Hematopoietic multipotent progenitor cell (in vitro differentiated cells): ENCODE measurements at places on chromosomes 4 and X.

GRCh38 chr4:66297703-66298102 is 627.4 kb upstream of the EPHA5 start:
- no peak for DNase-seq

GRCh38 chr4:80259012-80259411 is 7.5 kb upstream of the FGF5 start:
- no peak for DNase-seq

GRCh38 chr4:140222171-140222570 is 68.2 kb upstream of the MAML3 start:
- DNase-seq: no peak

DNA sequence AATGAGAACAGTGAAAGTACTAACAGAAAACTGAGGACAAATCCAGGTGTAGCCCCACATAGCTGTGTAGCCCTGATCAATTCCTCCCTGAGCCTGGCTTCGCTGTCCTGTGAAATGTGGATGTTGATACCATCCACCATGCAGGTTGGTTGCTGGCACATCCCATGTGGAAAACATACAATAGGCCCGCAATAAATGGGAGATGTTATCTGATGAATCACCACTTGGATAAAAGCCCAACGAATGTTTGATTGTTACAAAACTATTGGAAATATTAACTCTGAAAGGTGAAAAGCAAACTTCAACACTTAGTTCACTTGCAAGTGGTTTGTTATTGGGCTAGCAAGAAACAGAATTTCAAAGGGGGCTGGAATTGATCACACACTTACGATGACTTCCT is 186.3 kb upstream of the FTHL17 start:
- no peak for DNase-seq

- DNase-seq: no peak
Observed at GRCh38 chr4:31134720-31135119, 414.6 kb downstream of the PCDH7 start.

- DNase-seq: no peak
Observed at GRCh38 chr4:182449930-182450439, 206.8 kb downstream of the TENM3 start.

DNA sequence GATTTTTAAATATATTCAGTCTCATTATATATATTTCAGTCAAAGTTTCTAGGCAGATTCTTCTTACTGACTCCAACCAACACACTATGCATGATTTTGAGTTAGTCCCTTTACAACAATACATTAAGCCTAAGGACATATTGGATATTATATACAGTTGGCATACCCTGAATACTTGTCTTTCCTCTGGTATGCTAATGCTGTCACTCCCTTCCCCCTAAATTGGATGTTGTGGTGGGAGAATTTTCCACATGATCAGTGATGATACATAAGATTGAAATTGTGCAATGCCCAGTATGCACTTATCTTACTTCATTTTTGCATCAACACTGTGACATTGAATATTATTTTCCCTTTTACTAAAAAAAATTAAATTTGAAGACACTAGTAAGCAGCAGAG is 935.2 kb downstream of the PCDH7 start:
- no peak for DNase-seq

DNA sequence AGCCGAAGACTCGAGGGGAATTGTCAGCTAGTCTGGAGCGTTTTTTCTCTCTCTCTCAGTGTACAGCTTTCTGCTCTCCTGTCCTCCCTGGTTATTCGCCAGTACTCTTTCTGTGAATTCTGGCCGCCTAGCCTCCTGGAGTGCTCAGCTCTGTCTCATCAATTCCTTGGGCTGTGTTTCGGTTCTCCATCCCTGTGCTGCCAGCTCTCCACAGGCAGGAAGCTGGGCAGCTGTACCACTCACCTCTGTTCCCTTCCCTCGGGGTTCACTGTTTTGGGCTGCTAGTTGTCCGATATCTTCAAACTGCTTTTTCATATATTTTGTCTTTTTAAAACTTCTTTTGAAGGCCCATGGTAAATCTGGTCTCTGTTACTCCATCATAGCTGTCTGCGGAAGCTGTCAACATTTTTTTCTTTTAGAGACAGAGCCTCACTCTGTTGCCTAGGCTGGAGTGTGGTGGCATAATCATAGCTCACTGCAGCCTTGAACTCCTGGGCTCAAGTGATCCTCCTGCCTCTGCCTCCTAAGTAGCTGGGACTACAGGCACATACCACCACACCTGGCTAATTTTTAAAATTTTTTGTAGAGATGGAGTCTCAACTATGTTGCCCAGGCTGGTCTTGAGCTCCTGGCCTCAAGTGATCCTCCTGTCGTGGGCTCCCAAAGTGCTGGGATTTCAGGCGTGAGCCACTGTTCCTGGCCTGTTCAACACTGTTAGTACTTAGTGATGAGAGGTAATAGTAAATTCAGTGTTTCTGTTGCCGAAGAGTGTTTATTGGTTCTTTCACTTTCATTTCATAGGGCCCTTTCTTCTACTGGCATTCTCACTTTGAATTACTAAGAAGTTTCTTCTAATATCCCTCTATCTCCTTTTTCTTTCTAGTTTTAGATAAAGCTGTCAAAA is 18.6 kb downstream of the ZCCHC4 start:
- DNase-seq: no peak

DNA sequence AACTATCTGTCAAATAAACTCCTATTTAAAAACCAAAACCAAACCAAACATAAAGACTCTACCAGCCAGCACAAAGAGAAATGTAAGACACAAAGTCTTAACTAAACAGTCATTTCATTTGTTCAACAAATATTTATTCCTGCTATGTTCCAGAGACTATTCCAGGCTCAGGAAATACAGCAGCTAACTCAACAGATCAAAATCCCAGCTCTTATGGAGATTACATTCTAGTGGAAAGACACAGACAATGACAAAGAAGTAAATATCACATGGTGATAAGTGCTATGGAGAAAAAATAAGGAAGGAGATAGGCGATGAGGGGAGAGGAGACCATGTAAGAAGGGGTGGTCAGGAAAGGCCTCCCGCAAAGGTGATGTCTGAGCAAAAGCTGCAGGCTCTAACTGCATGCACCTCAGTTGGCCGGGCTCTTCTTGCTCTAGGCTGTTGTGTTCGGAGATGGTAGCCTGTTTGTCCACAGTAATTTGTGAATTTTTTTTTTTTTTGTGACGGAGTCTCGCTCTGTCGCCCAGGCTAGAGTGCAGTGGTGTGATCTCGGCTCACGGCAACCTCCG is 15.1 kb downstream of the PPEF1 start:
- no peak for DNase-seq

DNA sequence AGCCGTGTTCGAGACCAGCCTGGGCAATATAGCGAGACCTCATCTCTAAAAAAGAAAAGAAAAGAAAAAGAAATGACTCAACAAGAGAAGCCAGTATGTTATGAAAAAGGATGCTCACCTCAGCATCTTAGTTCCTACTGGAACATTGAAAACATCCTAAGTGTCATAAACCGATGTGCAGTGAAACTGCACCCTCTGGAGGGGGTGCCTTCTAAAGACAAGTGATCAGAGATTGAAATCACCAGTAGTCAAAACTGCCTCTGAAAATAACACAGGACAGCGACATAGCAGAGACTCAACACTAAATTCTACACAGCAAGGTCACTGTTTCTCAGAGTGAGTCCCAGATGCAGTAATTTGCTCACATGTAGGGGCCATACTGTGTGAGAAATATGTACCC is 28.0 kb upstream of the ATP6AP2 start:
- DNase-seq: no peak

DNA sequence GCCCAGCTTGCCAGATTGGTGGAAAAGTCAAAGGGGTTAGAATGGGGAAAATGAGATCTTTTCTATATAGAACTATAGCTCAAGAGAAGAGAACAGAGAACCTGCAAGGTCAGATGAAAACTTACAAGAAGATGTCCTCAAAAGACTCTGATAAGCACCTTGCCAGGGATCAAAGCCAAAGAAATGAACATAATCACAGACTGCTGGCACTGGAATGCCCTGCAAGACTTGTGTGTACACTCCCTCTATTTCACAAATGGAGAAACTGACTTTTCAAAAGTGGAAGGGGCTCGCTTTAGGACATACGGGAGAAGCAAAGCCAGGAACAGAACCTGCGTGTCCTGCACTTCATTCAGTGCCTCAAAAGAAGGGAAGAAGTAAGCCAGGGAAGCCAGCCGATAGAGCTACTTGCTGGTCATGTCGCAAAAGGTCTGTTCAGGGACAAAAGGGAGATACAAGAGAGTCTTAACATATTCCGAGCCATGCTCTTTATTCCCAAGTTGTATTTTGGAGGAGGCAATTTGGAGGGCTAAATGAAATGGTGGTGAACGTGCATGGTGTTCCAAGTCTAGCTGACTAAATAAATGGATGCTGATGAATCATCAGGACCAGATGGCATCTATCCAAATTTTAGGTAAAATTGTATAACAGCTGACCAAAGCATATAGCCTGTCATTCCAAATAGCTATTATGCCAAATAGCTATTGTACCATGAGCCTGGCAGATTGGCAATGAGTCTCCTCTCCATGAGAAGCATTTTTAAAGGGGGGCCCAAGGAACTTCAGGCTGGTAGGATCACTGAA is 175.6 kb upstream of the GPC4 start:
- no peak for DNase-seq

- DNase-seq: no peak
Observed at GRCh38 chrX:38183596-38183995, 37.1 kb downstream of the SRPX start.

GRCh38 chrX:133706890-133707289 is 278.5 kb downstream of the GPC3 start:
- DNase-seq: no peak

- no peak for DNase-seq
Observed at GRCh38 chr4:79330720-79331119, 4.9 kb upstream of the NAA11 start.

DNA sequence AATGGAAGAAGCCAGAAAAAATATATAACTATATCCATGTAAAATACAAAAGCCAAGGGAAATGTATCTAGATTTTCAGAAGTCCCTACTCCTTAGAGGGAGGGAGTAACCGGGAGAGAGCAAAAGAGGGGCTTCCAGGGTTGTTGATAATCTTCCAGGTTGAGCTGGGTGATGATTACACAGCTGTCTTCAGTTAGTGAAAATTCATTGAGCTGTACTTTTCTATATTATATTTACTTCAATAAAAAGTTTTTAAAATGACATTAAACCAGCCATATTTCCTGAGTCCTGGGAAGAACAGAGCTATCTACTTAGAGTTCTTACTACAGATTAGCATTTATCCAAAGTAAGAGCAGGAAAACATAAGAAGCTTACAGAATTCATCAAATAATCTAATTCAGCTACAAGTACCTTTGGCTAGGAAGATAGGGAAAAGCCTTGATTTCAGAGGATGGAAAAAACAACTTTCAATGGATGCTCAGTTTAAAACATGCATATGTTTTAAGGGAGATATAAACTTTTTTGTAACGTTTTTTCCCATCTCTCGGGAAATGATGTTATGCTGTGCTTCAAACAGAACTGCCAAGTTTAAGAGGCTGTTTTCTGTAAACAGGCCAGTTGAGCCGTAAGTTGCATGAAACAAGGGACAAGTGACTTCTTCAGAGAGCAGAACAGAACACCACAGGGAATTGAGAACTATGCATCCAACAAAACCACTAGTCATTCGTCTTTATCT is 204.6 kb downstream of the SCFD2 start:
- DNase-seq: no peak

DNA sequence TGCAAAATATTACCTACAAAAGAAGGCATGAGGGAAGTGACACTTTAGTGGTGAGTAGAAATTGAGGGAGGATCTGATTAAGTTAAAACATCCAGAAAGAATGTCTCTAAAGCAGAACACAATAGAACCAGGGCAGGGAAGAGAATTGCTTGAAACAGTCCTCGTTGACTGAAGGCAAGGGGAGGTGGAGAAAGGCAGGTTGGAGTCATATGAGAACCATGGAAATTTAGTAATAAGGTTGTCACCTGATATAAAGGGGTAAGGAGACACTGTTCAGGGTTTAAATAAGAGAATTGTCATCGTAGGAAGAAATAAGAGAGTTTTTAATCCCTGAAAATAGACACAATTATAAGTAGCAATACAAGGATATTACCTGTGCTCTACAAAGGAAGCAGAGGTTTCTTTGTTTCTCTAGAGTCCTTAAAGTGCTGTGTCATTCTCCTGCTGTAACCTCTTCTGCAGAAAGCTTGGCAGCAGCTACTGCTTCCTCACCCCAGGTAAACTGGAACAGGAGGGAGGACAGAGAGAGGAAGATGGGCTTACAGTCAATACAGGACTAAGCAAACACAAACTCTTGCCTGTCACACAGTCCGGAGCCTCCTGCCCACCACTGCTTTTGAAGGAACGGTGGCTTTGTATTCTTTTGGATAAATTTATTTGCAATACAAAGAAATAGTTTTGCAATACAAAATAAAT is 258.4 kb downstream of the PPARGC1A start:
- DNase-seq: no peak

GRCh38 chrX:112147206-112147605 is 64.6 kb upstream of the TRPC5 start:
- peak; percentile 1 for DNase-seq

GRCh38 chr4:164648849-164649212 is 105.1 kb upstream of the SMIM31 start:
- no peak for DNase-seq

DNA sequence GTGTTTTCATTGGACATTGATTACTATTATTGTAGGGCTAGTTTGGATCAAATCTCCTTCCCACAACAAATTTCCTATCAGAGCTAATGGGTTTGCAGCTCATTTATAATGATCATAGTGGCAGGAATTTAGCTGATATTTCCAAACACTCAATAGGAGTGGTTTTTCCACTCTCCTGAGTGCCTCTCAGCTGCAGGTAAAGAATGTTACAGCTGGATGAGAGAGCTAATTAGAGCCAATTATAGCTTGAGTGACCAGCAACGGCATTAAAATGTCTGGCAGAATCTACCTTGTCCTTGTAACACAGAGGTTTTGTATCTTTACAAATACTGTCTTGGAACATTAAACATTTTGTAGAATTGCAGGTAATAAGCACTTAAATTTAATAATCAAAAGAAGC is 602.8 kb upstream of the EPHA5 start:
- no peak for DNase-seq

- DNase-seq: no peak
Observed at GRCh38 chr4:115920637-115921036, 807.2 kb upstream of the NDST4 start.

GRCh38 chrX:14006540-14006939 is 23.2 kb downstream of the GEMIN8 start:
- DNase-seq: no peak

DNA sequence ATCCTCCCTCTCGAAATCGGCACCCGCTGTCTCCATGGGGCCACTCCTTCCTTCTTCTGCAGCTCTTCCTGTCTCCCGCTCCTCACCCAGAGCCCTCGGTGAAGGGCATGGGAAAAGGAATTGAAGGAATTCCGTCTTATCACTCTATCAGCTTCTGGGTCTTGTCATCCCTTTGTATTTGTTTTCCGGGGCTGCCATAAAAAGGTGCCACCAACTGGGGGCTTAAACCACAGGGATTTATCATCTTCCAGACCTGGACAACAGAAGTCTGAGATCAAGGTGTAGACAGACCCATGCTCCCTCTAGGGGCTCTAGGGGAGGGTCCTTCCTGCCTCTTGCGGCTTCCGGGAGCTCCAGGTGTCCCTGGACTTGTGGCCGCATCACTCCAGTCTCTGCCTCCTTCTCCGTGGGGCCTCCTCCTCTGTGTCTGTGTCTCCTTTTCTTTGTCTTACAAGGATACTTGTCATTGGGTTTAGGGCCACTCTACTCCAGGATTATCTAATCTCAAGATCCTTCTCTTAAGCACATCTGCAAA is 24.0 kb downstream of the CD99 start:
- DNase-seq: no peak
